ENCODE measurements at places on chromosomes 11 and 22. TPM values are rescaled to one million over a fixed set of nuclear protein-coding genes. Genes with fewer than 3 reads are reported as not detected.

GRCh38 chr11:36037031-36037430, 93.2 kb downstream of the LDLRAD3 start:
- H3K4me1 ChIP-seq, result peaks cover 5% of the 10 kb centered on the region
- DNase-seq, result no peak
- H3K4me3 ChIP-seq, result no peak overlapping the region

DNA sequence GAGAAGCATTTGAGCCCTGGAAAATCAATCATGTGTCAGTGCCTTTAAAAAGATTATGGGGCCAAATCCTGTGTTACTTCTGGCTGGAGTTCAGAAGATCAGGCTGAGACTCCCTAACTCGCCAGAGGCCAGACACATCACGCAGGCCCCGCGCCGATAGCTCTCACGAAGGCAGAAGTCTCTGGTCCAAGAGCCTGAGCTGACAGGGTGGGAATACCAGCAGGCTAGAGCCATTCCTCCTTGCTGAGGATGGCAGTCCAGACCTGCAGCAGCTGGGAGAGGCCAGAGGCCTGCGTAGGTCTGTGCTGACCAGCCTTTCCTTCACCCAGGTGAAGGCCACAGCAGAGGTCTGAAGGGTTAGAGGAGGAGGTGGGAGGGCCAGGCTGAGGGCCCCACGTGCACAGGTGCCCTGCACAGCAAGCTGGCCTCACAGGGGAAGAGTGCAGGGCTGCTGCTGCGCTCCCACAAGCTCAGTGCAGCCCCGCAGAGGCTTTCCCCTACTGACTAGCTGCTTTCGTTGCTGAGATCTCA, 52.9 kb downstream of the ST14 start:
- DNase-seq, result no peak
- H3K36me3 ChIP-seq, result no peaks in the 10 kb centered on the region
- no peaks in the 10 kb centered on the region for H3K27me3 ChIP-seq
- peaks cover 12% of the 10 kb centered on the region for H3K4me1 ChIP-seq
- H3K4me3 ChIP-seq, result no peak overlapping the region

GRCh38 chr11:33867561-33867960, 24.3 kb downstream of the LMO2 start:
- H3K4me1 ChIP-seq, result peaks cover 5% of the 10 kb centered on the region
- no peak for DNase-seq
- peaks cover 17% of the 10 kb centered on the region for H3K27me3 ChIP-seq
- no peak overlapping the region for H3K4me3 ChIP-seq
- no peak overlapping the region for H3K27ac ChIP-seq

GRCh38 chr11:62193952-62194351, 3.9 kb downstream of the SCGB1D1 start:
- H3K4me3 ChIP-seq, result no peak overlapping the region
- H3K4me1 ChIP-seq, result peaks cover 3% of the 10 kb centered on the region

GRCh38 chr22:23938328-23939016, 22.5 kb downstream of the GSTT2B start:
- no peak for DNase-seq
- H3K27me3 ChIP-seq, result no peaks in the 10 kb centered on the region
- H3K4me1 ChIP-seq, result no peaks in the 10 kb centered on the region
- H3K36me3 ChIP-seq, result no peaks in the 10 kb centered on the region

- no peaks in the 10 kb centered on the region for H3K4me1 ChIP-seq
- H3K27me3 ChIP-seq, result no peaks in the 10 kb centered on the region
- no peak for DNase-seq
- no peaks in the 10 kb centered on the region for H3K36me3 ChIP-seq
Measured at GRCh38 chr11:113506893-113507292, 31.7 kb upstream of the DRD2 start.

DNA sequence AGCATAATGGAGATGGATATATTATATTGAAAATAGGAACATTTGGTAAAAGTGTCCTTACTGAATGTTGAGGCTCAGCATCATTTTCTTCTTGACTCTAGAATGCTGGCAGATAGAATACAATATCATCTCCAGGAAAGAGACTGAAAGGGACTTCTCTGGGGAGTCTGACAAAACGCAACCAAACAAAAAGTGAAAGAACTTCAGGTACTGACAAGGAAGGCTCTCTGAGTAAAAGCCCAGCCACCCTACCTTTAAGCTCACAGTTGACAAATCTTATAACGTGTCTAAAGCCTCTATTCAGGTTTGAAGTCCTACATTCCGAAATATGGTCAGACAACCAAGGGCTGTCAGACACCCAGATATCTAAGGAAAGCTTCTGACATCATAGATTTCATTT, 590.8 kb downstream of the SOX6 start:
- no peak overlapping the region for H3K4me3 ChIP-seq
- no peaks in the 10 kb centered on the region for H3K36me3 ChIP-seq
- H3K27me3 ChIP-seq, result no peaks in the 10 kb centered on the region
- H3K4me1 ChIP-seq, result peaks cover 5% of the 10 kb centered on the region

- H3K4me1 ChIP-seq, result no peaks in the 10 kb centered on the region
- no peak for DNase-seq
- H3K4me3 ChIP-seq, result no peak overlapping the region
- no peak overlapping the region for H3K27ac ChIP-seq
Measured at GRCh38 chr11:11348303-11348702, 4.7 kb downstream of the CSNK2A3 start.

GRCh38 chr11:17765356-17766072, 30.9 kb downstream of the KCNC1 start:
- H3K27me3 ChIP-seq, result no peaks in the 10 kb centered on the region
- H3K27ac ChIP-seq, result no peak overlapping the region
- peaks cover 6% of the 10 kb centered on the region for H3K4me1 ChIP-seq
- no peaks in the 10 kb centered on the region for H3K36me3 ChIP-seq

DNA sequence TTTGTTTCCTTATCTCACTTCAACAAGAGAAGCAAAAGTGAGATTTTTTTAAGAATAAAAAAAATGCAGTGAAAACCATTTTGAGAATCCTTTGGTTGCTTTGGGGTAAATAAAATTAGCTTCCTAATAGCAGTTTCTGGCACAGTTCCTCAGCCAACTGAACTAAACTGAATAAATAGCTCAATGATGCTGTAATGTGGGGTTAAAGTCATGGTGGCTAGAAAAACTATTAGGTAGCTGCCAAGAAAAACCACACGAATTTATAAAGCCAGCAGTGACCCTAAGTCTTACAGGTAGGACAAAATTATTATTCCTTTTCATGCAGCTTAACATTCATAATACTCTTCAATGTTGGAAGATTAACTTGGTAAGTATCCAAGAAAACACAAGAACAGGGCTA, 142.4 kb downstream of the APIP start:
- no peak overlapping the region for H3K27ac ChIP-seq
- H3K4me1 ChIP-seq, result no peaks in the 10 kb centered on the region
- no peaks in the 10 kb centered on the region for H3K36me3 ChIP-seq
- H3K27me3 ChIP-seq, result no peaks in the 10 kb centered on the region
- DNase-seq, result no peak

DNA sequence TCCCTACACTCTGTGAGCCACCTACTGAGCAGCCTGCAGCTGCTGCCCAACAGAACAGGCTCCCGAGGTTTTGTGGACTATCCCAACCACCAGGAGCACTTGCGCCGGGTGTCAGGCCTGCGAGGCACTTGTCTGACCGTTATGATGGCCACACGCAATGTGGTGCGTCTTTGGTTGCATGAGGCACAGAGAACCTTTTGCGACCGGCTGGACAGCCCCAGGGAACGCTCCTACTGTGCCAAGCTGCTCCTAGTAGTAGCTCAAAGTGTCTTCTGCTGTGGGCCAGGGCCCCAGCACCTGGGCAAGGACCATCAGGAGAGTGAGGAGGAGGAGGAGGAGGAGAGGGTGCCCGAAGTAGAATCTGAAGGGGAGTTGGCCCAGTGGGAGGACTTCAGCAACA, 46.4 kb downstream of the RRP8 start:
- no peak overlapping the region for H3K27ac ChIP-seq
- H3K27me3 ChIP-seq, result no peaks in the 10 kb centered on the region
- no peak for DNase-seq
- H3K4me3 ChIP-seq, result no peak overlapping the region
- H3K4me1 ChIP-seq, result no peaks in the 10 kb centered on the region
- no peaks in the 10 kb centered on the region for H3K36me3 ChIP-seq

DNA sequence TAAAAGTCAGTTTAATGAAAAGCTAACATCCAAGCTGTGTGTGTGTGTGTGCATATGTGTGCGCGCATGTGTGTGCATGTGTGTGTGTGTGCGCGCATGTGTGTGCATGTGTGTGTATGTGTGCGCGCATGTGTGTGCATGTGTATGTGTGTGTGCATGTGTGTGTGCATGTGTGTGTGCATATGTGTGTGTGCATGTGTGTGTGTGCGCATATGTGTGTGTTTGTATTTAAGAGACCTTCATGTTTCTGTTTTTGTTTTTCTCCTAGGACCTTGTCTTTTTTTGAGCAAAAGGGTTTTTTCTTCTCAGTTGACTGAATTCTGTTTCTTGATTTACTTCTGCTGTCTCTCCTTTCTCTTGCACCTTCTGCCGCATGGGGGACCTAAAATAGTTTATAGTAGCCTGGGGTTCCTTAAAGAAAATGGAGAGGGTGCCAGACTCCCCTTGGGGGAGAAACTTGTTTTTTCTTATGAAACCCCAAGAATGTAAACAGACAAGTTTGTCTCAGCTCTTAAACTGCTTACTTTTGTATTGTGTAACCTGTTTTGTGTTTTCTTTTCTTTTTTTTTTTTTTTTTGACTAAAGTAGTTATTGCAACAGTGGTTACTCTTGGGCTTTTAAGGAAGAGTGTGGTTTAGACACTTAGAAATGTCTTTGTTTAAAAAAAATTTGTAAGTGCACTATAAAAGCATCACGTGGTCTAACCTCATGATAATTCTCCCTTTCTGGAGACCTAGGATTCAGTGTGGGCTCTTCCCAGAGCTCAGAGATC, 53.0 kb downstream of the OSBPL5 start:
- H3K4me3 ChIP-seq, result no peak overlapping the region
- peaks cover 4% of the 10 kb centered on the region for H3K4me1 ChIP-seq
- DNase-seq, result no peak

GRCh38 chr11:126764231-126764630, 236.3 kb downstream of the KIRREL3 start:
- H3K27me3 ChIP-seq, result no peaks in the 10 kb centered on the region
- H3K4me3 ChIP-seq, result no peak overlapping the region
- H3K36me3 ChIP-seq, result no peaks in the 10 kb centered on the region
- no peak for DNase-seq
- H3K4me1 ChIP-seq, result no peaks in the 10 kb centered on the region
- H3K27ac ChIP-seq, result no peak overlapping the region

- no peak overlapping the region for H3K27ac ChIP-seq
- no peak for DNase-seq
- no peaks in the 10 kb centered on the region for H3K36me3 ChIP-seq
- no peak overlapping the region for H3K4me3 ChIP-seq
Measured at GRCh38 chr11:132284611-132285010, 914.2 kb downstream of the NTM start.

DNA sequence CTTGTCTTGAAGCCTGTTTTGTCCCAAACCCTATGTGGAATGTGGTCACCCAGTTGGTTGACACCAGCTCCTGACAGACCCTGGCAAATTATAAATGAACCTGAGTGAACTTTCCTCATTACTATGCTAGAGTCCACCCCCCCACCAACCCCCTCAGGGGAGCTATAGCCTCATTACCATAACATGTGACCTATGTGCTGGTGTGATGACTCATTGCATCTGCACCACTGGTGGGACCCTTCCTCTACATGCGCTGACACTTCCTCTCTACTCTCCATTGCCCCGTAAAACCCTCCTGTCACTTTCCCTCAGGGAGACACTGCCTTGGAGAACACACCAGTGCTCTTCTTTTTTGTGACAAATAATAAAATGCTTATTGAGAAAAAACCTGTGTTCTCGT, 105.0 kb upstream of the SESN3 start:
- H3K27me3 ChIP-seq, result no peaks in the 10 kb centered on the region
- no peak for DNase-seq
- H3K4me3 ChIP-seq, result no peak overlapping the region

GRCh38 chr11:120564573-120565311, 53.2 kb downstream of the GRIK4 start:
- DNase-seq, result no peak
- no peaks in the 10 kb centered on the region for H3K36me3 ChIP-seq
- peak overlapping the region; percentile 60 for H3K4me3 ChIP-seq

DNA sequence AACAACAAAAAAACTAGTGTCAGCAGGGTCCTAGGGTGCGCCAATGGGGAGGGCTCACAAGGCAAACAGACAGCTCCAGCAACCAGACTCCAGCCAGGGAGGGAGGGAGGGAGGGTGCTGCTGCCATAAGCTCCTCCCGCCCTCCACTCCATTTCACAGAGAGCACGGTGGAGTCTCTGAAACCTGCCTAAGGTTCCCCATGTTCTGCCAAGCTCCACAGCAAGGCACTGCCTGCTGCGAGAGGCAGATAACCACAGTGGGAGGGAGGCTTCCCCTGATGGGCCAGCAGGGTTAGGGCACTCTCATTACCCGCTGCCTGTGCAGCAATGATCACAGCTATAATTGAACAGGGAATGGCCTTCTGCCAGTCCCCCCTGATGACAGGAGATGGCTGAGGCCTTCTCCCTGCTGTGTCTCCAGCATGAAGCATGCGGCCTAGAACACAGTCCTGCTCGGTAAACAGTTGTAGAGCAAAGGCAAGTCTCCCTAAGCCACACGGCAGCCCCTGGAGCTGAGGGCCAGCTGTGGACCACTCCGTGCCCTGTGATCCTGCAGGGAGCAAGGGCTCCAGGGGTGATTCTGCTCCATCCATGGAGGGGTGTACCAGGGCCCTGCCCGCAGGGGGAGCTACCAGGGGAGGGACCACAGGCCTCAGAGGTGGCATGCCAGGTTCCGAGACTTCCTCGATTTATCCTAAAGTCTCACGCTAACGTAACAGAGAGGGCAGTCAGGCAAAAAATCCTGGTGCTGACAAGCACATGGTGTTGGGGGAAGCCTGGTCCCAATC, 42.9 kb downstream of the PC start:
- no peak overlapping the region for H3K27ac ChIP-seq
- H3K36me3 ChIP-seq, result no peaks in the 10 kb centered on the region
- peaks cover 21% of the 10 kb centered on the region for H3K4me1 ChIP-seq
- no peak overlapping the region for H3K4me3 ChIP-seq
- H3K27me3 ChIP-seq, result no peaks in the 10 kb centered on the region
- DNase-seq, result no peak

GRCh38 chr11:124769806-124770774, 8.0 kb upstream of the ESAM start:
- no peaks in the 10 kb centered on the region for H3K4me1 ChIP-seq
- no peak overlapping the region for H3K27ac ChIP-seq
- H3K4me3 ChIP-seq, result no peak overlapping the region
- H3K36me3 ChIP-seq, result peaks cover 2% of the 10 kb centered on the region
- H3K27me3 ChIP-seq, result no peaks in the 10 kb centered on the region
- DNase-seq, result no peak

Gene BAD
- 25.3 TPM for total RNA-seq

Gene CCDC15
- 3.1 TPM for total RNA-seq

Gene MDK
- total RNA-seq, result 309 TPM

Gene LSP1
- not detected for total RNA-seq

Gene CLDN5
- total RNA-seq, result 1.6 TPM

Gene GAS2L1
- 9.7 TPM for total RNA-seq

Gene SLC25A17
- total RNA-seq, result 40.2 TPM

Gene PEX26
- 46.6 TPM for total RNA-seq

Gene OR2AG2
- total RNA-seq, result 0.17 TPM

Measured in H1 (cell line).